ENCODE measurements at places on chromosomes 12 and 14.
A peak's percentile ranks its signal among the peaks of the same experiment; 100 is the strongest.

- no peak for DNase-seq
These were observed 2.9 kb upstream of the ATG14 start for GRCh38 chr14:55414551-55414950.

GRCh38 chr12:132218915-132219314 lies 74.7 kb downstream of the NOC4L start:
- no peak for DNase-seq

GRCh38 chr12:5273709-5274108 lies 158.2 kb upstream of the NTF3 start:
- no peak for DNase-seq

DNA sequence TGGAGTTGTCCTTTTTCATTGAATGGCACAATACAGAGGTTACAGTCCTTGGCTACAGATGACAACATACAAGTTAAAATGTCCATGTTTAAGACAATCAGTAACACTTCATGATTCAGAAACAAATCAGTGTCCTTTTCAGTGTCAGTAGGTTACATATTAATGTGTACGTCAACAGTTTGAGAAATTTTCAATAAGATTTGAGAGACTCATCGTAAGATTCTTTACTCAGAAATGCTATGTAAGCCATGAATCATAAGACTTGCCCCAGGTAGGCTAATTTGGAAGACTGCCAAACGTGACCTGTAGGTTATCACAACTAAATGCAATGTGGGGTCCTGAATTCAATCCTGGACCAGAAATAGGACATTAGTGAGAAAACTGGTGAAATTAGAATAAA lies 3.5 kb downstream of the RDH12 start:
- no peak for DNase-seq

GRCh38 chr14:60653701-60654161 lies 4.5 kb upstream of the SIX1 start:
- DNase-seq, result no peak

GRCh38 chr12:57110104-57111030 lies 795 bp downstream of the STAT6 start:
- peak; percentile 74 for DNase-seq

- DNase-seq, result peak; percentile 52
These were observed 13.5 kb upstream of the DCP1B start for GRCh38 chr12:2017546-2018337.

- no peak for DNase-seq
These were observed 4.9 kb upstream of the NRL start for GRCh38 chr14:24119691-24120090.

Measured in fibroblast of villous mesenchyme (primary cell).